ENCODE measurements at places on chromosomes 12 and 14.

DNA sequence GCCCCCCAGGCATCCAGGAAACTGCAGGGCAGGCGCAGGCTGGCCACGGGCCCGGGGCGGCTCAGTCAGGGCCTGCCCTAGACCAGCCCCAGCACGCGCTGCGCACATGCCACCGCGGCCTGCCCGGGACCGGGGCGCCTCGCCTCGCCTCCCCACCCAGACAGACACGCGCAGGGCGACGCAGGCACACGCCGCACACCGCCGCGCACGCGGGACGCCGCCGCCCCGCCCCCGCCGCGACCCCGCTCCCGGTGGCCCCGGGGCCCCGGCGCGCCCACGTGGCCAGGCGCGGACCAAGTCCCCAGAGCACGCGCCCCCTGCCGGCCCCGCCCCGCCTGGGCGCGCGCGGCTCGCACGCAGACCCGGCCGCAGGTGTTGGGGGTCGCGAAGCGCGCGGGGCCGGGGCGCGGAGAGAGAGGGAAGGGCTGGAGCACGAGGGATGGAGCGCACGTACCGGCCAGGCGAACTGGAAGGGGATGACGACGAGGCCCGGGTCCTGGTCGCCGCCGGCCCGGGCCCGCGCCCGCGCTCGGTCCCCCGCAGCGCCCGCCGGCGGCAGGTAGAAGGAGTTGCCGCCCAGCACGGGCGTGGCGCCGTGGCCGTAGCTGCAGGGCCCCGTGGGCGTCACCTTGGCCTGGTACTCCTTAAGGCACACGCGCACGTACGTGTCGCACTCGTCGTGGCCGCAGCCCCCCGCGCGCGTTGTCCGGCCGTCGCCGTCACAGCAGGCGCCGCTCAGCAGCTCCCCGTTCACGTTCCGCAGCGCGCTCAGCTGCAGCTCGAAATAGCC is 1.1 kb downstream of the JAG2 start:
- no peak for DNase-seq

GRCh38 chr14:71855399-71856036 is 76.7 kb upstream of the RGS6 start:
- DNase-seq, result peak; percentile 45

DNA sequence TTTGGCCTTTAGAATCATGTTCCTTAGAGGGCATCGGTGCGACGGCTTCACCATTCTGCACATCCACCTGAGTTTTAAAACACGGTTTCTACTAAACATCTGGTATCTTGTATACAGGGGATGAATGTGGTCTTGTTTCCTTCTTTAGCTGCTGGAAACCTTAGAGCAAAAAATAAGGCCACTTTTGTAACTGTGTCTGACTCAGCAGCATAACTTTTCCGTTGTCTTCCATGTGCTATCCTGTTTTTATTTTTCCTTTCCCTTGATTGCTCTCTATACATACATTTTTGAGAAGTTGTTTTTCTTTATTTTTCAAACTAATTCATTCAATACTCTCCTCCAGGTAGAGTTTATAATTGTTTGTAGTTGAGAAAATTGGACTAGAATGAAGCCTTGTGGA is 108.8 kb upstream of the PCED1B start:
- no peak for DNase-seq

DNA sequence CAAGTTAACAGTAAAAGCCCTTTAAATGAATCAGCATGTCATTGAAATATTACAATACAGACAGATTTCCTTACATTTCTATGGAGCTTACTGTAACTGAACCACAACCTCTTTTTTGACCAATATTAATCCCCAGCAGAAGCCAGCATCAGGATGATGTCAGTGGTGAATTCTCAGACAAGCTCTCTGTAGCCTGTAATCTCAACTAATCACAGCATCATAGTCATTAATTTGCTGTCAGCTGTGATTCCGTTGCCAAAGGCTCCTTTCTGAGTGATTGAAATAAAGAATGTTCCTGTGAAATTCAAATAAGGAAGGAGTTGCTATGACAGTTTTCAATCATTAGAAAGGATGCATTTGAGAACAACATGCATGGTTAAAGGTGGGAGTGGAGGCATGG is 323.1 kb downstream of the PDZRN4 start:
- DNase-seq, result no peak

GRCh38 chr12:12533238-12533829 is 29.3 kb downstream of the DUSP16 start:
- no peak for DNase-seq

DNA sequence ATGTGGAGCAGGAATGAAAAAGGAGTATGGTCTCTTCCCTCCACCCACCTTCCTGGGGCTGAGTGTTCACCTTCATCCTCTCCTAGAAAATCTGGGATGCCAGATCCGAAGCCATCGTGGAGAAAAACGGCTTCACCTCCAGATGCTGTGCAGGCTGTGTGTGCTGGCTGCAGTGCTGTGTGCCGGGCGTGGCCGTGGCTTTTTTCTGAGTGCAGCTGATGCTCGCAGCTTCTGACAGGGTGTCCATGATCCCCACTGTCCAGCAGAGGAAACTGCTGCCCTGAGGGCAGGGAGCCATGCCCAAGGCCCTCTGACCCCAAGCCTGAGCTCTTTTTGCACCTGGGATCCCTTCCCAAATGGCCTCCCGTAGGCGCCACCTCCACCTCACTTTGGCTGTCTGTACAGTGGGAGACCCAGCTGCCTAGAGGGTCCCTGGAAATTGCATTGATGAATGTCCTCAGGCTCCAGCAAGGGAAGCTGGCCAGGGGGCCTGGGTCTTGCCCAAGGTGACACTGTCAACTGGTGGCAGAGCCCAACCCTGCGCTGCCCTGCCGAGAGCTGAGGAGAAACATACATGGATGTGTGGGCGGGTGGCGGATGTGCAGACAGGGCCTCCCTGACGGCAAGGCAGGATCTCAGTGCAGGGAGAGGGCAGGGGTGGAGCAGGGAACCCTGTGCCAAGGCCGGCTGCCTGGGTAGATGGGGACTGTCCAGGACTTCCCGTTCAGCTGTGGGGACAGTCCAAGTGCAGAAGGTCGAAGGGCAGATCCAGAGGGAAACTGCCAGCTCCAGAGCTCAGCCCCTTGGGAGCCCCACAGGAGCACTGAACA is 53.3 kb downstream of the BEGAIN start:
- DNase-seq, result peak; percentile 8

DNA sequence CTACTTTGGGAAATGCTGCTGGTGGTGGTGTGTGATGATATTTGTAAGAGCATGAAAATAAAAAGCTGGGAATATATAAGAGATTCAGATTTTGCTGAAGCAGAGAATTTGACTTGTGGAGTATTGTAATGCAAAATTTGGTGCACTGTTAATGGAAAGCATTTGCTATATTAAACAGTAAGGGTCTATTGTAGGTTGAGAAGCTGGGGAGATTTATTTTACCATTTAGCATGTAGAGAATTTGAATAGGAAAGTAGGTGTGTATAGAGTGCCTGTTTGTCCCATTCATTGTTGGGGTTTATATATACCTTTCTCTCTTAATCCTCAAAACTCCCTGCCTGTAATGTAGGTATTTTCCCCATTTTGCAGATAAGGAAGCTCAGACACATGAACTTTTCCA is 48.4 kb downstream of the CRADD start:
- DNase-seq, result no peak

GRCh38 chr14:66601932-66602578 is 94.1 kb downstream of the GPHN start:
- no peak for DNase-seq

GRCh38 chr14:99137913-99138571 is 134.0 kb downstream of the BCL11B start:
- no peak for DNase-seq

GRCh38 chr12:89073659-89074058 is 278.6 kb downstream of the DUSP6 start:
- DNase-seq, result no peak

DNA sequence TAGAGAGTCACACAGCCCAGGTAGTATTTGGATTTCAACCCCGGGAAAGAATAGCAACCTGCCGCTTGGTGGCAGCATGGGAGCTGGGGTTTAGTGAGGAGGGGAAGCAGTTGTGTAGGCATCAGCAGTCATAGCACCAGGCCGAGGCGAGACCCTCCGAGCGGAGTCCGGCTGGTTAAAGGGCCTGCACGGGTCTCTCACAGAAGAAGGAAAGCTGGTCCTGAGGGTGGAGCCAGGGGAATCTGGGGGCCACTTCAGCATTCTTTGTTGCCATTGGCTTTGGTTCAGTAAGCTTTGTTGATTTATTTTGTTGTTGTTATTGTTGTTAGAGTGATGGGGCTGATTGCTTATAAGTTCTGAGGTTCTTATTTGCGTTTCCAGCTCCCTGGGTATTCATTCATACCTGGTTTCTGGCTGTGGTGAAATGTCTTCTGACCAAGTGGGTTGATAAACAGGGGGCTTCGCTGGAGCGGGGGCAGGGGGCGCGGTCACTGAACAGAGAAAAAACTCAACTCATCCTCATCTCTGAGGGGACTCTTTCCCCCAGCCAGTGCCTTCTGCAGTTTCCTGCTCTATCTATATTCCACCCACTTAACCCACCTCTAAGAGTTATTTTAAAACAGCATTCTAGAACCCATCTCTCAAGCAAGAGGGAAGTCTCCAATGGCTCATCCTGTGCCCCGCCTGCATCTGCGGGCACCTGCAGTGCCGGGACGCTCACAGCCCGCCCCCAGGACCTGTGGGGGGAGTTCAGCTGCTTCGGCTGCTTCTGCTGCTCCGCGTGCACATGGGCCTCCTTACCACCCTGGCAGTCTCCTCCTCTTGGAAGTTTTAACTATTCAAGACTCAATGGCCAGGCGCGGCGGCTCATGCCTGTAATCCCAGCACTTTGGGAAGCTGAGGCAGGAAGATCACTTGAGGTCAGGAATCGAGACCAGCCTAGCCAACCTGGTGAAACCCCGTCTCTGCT is 11.6 kb downstream of the CKB start:
- no peak for DNase-seq

DNA sequence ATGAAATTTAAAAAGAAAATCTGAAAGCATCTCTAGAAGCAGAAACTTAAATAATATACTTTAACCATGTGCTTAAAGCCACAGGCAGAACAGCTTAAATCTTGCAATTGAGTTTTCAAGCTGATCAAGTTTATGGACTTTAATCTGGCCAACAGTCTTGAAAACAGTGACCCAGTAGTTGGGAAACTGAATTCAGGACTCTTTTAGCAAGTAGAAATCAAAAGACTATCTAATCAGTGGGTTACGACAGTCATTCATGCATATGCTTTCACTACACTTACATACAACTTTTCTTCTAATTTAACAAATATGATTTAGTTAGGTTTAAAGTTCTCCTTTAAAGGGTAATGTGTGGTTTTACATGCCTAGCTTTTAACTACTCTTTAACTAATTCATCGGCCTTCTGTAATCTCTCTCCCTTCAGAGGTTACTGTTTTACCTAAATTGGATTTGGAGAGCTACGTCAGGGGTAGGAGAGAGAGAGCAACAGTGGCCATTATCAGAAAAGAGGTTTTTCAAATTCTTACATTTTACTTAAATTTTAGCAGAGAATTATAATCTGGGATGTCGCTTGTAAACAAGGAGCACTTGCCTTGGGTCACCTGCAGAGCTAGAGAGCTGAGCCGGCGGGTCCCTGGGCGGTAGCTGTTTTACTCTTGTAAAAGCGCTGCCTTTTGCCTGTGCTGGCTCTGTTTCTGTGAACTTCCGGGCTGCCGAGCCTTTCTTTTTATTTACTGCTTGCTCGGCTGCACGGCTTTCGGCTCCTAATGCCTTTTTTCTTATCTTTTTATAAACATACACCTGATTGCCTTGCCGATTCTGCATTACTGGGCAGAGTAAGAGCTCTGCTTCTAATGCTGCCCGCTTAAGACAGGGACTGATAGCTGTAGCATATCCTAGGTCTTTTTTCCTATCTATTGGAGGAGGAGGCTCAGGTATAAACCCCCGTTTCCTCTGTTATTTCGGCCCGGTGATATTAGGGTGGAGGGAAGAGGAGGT is 17.4 kb upstream of the LYZ start:
- peak; percentile 47 for DNase-seq

GRCh38 chr12:66065641-66066136 is 64.9 kb downstream of the LLPH start:
- DNase-seq, result no peak

DNA sequence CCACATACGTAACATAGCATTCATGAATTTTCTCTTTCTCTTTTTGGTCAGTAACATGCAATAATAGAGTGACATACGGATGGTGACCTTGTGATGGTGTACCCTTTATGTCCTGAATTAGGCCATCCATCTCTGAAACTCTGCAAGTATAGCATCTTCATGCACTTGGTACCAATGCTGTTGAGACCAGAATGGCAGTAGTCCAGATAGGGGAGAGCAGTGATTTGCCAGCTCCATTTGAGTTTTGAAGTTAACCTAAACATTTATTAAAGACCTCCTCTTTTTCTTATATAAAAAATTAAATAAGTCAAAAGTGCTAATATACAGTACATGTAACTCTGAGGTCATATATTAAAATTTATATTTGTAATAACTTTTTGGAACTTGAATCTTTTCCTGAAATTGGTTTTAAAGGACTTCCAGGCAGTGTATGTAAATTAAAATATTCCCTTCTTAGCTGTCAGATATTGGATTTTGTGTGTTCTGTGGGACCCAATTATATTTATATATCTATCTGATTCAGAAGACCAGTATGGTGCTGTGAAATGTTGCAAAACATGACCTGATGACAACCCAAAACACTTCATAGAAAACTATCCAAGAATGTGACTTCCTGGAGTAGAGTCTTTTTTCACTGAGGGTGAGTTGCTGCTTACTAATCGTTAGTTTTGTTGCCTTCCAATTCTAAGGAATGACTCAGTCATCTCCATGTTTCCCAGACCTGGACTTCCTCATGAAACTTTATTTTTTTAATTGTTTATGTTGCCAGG is 3.5 kb downstream of the ELK3 start:
- DNase-seq, result no peak

GRCh38 chr12:2560356-2560755 is 234.4 kb upstream of the FKBP4 start:
- no peak for DNase-seq

- DNase-seq, result no peak
These were observed 161.6 kb upstream of the PRMT8 start for GRCh38 chr12:3329361-3329760.

DNA sequence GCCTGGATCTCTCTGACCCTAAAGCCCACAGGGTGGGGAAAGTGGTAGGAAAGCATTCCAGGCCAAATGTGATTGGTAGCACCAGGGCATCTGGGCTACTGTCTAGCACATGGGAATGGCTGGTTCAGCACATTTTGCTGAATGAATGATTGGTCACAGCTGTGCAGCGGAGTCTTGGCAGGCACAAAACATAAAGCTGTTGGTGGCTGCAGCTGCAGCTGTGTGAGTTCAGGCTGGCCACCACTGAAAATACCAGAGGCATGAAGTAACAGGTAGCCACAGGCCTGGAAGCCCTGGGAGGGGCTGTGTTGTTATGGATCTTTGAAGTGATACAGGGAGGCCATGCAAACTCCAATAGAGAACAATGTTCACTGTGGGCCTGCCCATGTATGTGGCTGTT is 72.7 kb downstream of the MYRFL start:
- DNase-seq, result no peak
